ENCODE measurements at places on chromosomes 5 and 9.

DNA sequence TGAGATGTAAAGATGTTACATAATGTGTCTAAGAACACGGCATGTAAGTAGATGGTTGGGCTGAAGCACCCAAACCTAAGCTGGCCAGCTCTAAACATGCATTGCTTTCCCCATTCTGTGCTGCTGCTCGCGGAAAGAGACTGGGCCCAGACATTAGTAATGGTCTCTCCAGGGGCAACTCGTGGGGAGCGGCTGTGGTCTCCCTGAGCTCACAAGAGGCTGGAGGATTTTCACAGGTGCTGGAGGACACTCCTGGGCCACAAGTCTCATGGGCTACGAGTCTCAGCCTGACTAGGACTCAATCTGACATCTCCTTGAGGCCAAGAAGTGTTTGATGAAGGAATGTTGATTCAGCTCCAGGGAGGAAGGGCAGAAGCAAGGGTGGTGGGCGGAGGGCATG lies 92.7 kb upstream of the PTCH1 start:
- DNase-seq = no peak

GRCh38 chr5:128082551-128083032 lies 974 bp upstream of the SLC12A2 start:
- DNase-seq = peak; percentile 92

DNA sequence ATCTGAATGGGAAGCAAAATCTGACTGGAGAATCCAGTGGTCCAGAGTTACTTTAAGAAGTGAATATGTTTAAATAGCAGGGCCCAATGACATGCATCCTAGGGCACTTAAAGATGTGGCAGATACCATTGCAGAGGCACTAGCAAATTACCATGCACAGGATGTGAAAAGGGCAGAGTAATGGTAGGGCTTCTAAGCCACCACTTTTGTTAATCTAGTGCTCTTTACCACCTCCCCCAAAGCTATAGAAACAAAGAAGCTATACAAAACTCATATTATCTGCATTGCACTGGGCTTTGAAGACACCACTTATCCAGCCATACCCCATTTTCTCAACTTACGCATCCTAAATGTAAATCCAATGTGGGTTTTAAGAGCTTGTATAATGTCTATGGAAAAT lies 81.2 kb downstream of the ZCCHC7 start:
- no peak for DNase-seq

DNA sequence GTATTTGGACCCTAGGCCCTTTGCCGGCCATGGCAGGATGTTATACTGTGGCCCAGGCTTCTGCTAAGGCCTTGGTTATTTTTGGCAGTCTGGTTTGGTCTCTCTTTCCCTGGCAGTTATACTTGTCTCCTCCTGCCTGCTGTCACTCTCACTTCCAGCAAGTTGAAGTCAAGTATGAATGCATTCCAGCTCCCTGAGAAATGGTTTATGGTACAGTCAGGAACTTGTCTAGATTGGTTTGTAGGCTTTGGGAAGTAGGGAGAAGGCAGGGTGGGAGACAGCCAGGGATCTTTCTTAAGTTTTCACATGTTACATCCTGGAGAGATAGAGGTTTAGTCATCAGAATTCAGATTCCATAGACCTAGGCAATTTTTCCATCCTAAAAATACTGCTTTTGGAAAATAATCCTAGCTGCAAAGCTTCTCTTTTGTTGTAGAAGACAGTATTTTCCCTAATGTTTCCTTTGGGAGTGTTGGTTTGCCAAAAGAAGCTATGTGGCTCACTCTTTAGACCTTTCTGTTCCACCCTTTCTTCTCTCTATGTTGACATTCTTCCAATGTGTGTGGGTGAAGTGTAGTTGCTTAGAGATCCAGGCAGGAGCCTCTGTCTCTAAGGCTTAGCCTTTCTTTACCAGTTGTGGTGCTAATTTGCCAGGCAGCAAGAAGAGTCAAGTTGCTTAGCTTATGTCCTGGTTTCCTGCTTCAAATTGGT lies 2.5 kb upstream of the KDM3B start:
- no peak for DNase-seq

DNA sequence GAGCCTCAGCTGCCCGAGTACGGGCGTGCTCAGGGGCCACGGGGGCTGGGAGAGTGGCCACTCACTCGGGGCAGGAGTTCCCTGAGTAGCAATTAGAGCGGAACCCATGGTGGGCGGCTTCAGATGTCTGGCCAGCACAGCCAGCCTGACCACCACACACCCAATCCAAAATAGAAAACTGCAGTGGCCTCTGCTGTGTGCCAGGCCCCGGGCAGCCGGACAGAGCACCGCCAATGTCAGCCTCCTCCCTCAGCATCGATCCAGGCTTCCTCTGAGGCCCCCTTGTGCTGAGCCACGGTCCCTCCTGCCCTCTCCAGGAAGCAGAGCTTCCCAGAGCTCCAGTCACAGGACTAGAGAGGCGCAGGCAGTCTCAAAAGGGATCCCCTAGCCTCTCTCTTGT lies 2.7 kb downstream of the ADAMTS2 start:
- DNase-seq = no peak

- no peak for DNase-seq
Measured at GRCh38 chr9:99807276-99807852, 14.3 kb upstream of the NR4A3 start.

DNA sequence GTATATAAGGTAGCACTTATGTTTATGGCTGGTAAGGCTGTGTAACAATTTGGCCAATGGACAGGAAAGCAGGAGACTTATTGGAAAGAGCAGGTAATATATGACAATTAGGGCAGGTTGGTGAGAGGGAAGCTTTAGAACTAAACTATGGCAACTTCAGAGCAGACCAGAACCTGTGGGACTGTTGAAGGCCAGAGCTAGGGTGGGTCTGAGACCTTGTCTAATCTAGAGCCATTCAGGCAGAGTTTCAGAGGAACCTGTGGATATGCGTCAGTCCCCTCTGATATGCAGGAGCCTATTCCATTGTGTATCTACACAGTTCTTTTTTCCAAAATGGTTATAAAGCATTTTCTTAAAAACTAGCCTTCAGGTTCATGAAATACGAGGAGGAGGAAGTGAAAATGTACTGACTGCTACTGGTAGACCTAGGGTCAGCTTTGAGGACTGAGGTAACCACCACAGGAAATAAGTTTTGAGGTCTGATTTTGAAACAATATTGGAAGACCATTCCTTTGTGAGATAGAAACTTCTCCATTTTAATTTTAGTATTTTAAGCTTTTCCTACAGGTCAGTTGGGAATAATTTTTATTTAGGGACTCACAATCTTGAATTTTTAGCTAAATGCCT lies 37.6 kb downstream of the ELL2 start:
- DNase-seq = no peak

DNA sequence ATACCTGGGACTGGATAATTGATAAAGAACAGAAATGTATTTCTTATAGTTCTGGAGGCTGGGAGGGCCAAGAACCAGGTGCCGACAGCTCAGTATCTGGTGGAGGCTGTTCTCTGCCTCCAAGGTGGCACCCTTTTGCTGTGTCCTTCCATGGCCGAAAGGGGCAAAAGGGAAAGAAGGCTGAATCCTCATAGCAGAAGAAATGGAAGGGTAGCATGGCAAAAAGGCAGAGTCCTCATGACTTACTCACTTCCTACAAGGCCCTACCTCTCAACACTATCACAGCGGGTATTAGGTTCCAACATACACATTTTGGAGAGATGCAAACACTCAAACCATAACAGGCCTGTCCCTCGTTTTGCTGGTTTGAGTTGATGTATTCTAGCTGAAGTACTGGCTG lies 25.1 kb upstream of the MED10 start:
- DNase-seq = no peak

Data from CD8-positive, alpha-beta T cell (primary cell).